ENCODE measurements at places on chromosomes 5 and 9. TPM values are rescaled to one million over a fixed set of nuclear protein-coding genes. Genes with fewer than 3 reads are reported as not detected.
A peak's percentile ranks its signal among the peaks of the same experiment; 100 is the strongest.

DNA sequence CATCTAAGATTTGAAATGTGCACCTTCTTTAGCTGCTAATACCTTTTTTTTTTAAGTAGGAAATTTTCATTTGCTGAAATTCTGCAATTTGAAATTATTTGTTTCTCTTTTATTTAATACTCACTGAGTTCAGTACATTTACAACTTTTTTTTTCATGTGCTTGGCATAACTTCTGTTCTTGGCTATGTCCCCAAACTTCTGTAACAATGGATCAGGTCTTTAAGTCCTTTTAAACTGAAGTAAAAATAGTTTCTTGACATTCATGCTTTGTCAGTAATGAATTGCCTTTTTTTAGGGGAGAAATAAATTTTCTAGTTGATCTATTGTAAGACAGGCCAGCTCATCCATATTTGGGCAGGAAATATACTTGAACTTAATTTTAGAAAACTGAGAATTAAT lies 41.5 kb downstream of the EDIL3 start:
- DNase-seq, result no peak

Gene GABRA1
- 0.33 TPM for total RNA-seq

GRCh38 chr5:132907161-132907560 lies 33.7 kb downstream of the LEAP2 start:
- no peak for DNase-seq

Gene ORM1
- 26.0 TPM for total RNA-seq

- DNase-seq, result no peak
Measured at GRCh38 chr5:76528547-76529331, 94.5 kb downstream of the F2RL2 start.

DNA sequence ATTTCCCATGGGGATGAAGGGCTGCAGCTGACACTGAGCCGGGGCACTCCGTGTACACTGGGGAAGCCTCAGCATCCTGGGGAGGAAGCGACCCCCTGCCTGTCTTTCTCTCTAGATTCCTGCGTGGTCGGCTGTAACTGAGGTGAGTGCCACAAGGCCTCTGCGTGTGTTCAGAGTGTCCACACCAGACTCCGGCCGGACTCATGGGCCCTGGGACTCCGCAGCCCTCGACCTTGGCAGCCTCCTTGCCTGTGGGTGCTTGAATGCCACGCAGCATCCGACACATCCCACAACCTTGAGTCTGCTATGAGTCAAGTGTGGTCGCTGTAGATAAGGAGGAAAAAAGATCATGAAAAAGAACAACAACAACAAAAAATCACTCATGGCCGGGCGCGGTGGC lies 23.4 kb downstream of the PAEP start:
- DNase-seq, result peak; percentile 67

DNA sequence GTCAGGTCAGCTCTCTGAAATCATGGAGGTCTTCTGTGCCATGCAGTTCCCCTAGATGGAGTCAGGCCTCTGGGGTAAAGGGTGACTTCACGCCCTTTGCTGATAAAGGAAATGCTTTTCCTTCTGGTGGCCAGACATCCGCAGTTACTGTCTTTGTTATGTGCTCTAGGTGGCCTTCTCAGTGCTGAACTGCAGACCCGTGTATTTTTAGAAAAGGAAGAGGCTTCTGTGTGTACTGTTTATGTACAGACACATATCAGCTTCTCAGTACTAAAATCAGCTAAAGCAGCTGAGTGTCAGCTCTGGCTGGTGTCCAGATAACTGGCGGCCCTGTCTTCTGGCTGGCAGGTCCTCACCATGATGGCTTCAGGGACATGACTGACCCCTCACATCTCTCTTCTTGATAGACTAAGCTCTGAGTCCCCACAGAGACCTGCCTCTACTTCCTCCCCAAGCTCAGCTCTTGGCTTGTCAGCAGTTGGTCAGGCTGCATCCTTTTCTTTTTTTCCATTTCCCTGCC lies 75.3 kb downstream of the ARHGAP26 start:
- DNase-seq, result no peak

- no peak for DNase-seq
Measured at GRCh38 chr9:115327436-115328122, 209.6 kb upstream of the TNC start.

Gene PCDHGA9
- total RNA-seq, result 4.9 TPM

DNA sequence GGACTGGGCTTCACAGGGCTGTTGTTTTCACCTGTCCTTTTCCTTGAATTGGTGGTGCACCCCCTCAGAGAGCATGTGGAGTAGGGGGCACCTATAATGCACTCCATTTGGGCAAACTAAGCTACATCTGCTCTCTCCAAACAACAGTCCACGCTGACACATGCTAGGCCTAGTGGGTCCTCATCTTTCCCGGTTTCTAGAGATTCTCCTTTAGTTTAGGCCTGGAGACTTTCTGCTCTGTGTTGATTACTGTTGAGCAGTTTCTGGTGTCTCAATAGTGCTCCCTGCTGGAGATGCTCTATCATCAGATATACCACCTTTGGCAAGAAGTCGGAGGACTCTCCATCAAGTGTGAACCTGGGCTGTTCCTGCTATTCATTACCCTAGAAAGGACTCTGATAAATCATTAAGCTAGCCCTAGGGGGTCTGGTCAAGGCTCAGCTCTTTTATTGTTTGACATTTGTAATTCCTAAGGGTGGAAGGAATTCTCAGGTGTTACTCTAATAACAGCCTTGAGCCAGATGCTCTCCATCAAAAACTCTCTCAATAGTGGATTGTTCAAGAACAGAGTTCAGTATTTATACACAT lies 64.0 kb upstream of the FYB1 start:
- DNase-seq, result peak; percentile 53

- DNase-seq, result no peak
Measured at GRCh38 chr5:82023644-82024043, 51.8 kb downstream of the ATG10 start.

DNA sequence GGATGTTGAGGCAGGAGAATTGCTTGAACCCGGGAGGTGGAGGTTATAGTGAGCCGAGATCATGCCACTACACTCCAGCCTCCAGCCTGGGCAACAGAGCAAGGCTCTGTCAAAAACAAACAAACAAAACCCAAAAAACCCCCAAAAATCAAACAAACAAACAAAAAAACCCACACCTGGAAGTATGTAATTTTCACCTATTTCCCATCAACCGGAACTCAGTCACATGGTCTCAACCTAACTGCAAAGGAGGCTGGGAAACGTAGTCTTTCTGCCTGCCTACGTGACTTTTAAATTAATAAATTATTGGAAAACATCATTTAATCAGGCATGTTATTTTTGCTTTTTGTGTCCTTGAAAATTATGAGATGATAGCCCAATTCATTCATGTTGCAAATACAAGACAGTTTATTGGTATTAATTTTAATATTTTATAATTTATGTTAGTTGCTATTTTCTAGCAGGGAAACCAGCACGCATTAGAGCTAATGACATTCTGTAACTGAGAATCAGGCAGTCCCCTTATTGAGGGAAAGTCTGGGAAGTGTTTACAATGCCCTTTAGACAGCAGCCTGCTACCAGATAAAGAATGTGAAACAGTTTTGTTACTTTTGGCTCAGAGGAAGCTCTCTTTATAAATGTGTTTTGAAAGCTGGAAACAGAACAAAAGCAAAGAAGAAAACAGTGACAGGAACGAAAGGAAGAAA lies 110.3 kb downstream of the NXNL2 start:
- DNase-seq, result no peak

Gene OR1J2
- not detected for total RNA-seq

GRCh38 chr5:127885176-127885575 lies 182.0 kb downstream of the CCDC192 start:
- DNase-seq, result no peak

DNA sequence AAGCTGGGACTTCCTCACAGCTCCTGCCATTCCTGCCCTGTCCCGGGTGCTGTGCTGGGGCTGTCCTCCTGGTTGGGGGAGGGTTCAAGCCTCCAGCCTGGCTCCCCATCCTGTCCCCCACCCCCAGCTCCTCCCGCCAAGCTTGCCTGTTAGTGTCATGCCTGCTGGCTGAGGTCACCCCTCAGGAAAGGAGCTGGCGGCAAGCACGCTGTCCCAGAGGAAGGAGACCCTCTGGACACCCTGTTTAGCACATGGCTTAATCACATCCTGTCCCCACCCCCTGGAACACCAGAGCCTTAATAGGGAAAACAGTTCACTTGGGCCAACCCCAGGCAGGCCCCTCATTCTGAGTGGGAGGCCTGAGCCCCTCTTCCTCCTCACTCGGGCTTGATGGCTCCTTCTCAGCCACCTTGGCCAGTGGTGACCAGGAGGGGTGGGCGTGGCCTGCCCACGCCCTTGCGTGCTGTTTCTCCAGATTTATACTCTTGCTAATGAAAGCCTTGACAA lies 9.2 kb upstream of the PHYHD1 start:
- DNase-seq, result peak; percentile 44

DNA sequence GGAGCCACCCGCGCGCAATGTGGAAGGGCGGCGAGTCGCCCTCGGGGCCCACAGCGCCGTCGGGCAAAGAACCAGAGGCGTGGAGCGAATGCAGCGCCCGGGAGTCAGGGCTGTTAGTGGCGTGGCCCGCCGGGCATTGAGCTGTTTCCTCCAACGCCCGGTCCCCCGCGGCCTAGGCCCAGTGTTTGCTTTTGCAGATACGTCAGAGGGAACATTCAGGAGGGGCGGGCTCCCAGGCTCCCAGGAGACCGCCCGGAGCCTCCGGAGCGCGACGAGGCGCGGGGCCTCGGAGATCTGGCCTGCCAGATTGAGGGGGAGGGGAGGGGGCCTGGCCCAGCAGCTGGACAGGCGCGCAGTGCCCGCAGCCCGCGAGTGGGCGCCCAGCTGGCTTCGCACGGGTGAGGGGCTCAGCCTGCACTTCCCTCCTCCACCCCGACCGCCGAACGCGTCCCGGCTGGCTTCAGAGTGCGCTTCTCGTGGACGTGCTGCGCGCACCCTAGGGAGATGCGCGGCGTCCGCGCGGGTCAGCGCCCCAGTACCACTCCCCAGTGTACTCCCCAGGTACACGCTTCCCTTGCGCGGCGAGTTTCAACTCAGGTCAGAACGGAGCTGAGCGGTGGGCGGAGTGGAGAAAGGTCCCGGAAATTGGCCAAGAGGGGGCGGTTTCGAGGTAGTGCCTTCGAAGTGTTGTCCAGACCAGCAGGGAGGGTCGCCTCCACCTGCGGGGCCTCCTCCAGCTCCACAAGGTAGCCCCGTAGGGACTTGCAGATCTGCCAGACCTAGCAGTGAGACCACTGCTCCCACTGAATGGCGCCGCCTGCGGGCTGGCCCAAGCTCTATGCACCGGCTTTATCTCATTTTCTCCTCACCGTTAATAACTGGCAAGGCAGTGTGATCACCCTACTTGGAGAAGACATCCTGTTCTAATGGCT lies 130.4 kb downstream of the TMEM174 start:
- DNase-seq, result no peak

Gene SMU1
- total RNA-seq, result 23.5 TPM

Gene GPR151
- not detected for total RNA-seq

Gene INVS
- total RNA-seq, result 47.7 TPM

Gene FAM151B
- total RNA-seq, result 1.3 TPM

Gene ADGRD2
- not detected for total RNA-seq

- no peak for DNase-seq
Measured at GRCh38 chr5:122374110-122374509, 62.1 kb downstream of the SNCAIP start.

Gene TAF11L10
- not detected for total RNA-seq

DNA sequence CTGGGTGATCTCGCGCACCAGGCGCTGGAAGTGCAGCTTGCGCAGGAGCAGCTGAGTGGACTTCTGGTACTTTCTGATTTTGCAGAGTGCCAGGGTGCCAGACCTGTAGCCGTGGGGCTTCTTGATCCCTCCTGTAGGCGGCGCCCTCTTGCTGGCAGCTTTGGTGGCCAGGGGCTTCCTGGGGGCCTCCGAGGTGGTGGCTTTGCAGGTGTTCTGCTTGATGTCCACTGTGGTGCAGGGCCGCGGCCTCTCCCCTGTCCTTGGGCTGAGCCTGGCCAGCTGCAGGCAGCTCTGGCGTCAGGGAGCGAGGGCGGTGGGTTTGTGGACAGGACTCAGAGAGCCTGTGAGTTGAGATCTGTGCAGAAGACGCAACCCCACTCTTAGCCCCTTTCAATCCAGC lies 36.1 kb downstream of the TAF11L14 start:
- no peak for DNase-seq

Gene EMB
- total RNA-seq, result 51.4 TPM

Gene INSL4
- total RNA-seq, result not detected

DNA sequence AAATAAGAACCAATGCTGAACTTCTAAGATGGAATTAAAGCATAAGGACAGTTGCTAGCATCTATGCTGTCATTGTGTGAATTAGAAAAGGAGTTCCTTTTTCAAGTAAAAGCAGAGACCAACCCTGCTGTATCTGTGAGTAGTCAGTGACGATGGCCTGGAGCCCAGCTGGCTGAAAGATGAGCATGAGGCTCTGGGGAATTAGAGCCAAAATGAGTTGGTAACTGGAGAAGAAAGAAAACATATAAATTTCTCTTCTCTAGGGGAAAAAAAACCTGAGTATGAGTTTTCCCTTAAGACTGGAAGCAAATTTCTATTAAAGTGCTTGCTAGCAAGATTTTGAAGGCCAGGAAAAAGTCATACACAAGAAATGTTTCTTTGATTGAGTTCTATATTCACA lies 1.6 kb upstream of the SPZ1 start:
- peak; percentile 28 for DNase-seq

Gene RMND5B
- 35.2 TPM for total RNA-seq

Gene WNK2
- 5.5 TPM for total RNA-seq

Gene PCDHGB2
- 5.1 TPM for total RNA-seq

DNA sequence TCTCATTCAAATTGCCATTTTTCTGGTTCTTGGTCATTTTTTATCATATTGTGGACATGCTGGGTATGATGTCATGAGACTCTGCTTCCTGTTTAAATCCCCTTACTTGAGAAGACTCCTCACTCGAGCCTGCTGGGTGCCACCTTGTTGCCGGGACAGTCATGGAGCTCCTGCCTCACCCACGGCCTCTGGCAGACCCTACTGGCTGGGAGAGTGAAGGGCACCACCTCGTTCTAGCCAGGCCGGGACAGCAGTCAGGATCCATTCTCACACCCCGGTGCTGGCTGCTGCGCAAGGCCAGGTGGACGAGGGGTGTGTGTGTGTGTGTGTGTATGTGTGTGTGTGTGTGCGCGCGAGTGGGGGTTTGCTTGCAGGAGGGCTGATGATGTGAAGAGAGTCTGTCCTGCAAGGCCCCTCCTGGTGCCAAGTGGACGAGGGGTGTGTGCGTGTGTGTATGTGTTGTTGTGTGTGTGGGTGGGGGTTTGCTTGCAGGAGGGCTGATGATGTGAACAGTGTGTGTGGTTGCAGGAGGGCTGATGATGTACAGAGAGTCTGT lies 4.4 kb downstream of the CEP72 start:
- no peak for DNase-seq

Gene ACTBL2
- not detected for total RNA-seq

GRCh38 chr5:181088289-181088688 lies 42.7 kb downstream of the OR2V1 start:
- DNase-seq, result no peak

All from adrenal gland (tissue), 19 donors.